ENCODE measurements at places on chromosomes 2 and 18.

DNA sequence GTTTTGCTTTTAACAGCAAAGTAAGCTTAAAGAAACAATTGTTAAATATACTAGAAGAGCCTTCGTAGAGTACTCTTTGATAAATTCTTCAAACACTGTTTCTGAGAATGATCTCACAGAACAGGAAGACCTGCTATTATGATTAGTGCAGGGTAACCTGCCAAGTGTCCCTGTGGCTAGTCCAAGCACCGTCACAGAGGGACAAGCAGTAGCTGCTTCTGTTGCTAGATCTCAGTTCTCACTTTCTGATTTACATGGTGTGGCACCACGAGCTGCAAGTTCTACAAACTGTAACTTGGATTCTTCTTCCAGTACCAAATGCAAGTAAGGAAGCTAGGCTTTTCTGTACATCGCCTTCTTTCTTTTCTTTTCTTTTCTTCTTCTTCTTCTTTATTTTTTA, 121.5 kb downstream of the PIEZO2 start:
- DNase-seq: no peak

DNA sequence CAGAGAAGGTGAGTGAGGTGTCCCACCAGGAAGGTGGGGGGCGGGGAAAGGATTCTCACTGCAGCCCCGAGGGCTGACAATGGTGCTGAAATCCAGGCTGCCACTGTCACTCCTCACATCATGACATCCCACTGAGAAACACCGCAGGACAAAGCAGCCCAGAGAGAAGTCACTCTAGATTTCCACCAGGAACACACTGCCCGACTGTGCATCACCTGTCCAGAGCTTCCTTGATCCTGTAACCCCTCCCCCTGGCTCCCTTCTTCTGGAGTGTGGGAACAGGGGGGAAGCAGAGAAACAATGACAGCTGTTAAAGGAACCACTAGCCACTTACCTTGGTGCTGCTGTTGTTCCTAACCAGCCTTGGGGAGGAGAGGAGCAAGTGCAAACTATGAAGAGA, 69.9 kb downstream of the MRO start:
- no peak for DNase-seq

- DNase-seq: no peak
These were observed 392.1 kb upstream of the HNRNPA3 start for GRCh38 chr2:176820371-176820932.

- peak; percentile 51 for DNase-seq
These were observed 193.5 kb upstream of the TCF4 start for GRCh38 chr18:55781481-55781957.

- no peak for DNase-seq
These were observed 1081.3 kb upstream of the TMEFF2 start for GRCh38 chr2:193276069-193276468.

DNA sequence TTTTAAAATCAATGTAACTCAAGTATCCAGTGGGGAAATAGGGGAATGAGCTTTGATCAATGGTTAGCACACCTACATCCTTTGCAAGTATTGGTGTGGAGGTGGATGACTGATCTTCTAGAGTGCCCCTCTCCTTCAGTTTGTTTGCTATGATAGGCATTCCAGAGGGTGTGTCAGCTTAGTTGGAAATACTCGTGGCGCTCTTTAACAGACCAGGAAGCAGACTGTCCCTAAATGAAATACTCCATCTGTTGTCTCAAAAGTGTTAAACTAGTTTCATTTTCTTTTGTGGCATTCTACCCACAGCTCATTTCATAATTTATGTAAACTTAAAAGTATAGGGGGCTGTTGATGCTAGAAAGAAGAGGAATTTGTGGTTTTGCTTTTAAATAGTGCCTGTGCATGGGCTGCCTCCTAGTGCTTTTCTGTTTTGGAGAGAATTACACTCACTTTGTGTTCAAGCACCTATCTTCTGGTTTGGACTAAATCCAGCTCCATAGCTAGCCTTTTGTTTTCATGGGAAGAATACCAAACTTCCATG, 66.2 kb downstream of the STAT1 start:
- DNase-seq: no peak

GRCh38 chr2:190717764-190718651, 69.1 kb downstream of the NAB1 start:
- DNase-seq: no peak

DNA sequence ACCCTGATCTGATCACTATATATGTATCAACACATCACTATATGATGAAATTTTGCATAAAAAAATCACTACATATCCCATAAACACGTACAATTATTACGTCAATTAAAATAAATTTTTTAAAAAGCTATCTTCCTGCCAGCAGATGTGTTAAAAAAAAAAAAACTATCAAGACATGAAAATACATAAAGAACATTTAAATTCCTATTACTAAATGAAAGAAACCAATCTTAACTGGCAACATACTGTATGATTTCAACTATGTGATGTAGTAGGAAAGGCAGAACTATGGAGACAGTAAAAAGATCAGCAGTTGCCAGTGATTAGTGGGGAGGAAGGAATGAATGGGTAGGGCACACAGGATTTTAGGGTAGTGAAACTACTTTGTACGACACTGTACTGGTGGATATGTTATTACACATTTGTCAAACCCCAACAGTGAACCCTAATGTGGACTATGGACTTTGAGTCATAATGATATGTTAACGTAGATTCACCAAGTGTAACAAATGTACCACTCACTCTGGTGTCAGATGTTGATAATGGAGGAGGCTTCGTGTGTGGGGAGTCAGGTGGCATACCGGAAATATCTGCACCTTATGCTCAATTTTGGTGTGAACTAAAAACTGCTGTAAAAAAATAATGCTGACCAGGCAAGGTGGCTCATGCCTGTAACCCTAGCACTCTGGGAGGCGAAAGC, 27.4 kb downstream of the USP34 start:
- DNase-seq: no peak

- DNase-seq: no peak
These were observed 66.7 kb upstream of the BCL2L11 start for GRCh38 chr2:111053825-111054515.

GRCh38 chr2:55609938-55610578, 7.4 kb downstream of the PPP4R3B start:
- no peak for DNase-seq

- DNase-seq: no peak
These were observed 509.0 kb upstream of the SLC39A10 start for GRCh38 chr2:195148004-195148403.

GRCh38 chr2:120546048-120546864, 189.4 kb upstream of the GLI2 start:
- no peak for DNase-seq

DNA sequence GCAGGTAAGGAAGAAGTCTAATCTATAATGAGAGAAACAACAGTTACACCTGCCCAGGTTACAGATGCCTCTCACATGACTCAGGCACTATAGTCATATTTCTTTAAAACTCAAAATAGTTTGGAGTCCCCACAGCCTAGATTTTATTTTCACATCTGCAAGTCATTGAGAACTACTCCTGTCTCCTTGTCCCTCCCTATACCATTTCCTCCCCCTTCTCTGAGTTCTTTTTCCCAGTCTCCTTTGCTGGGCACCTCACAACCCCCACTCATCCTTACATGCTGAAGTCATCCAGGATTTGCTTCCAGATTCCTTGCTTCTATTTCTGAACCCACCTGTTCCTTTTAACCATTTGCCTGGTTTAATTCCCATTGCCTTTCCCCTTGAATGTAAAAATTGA, 73.1 kb upstream of the KCNE4 start:
- DNase-seq: no peak

DNA sequence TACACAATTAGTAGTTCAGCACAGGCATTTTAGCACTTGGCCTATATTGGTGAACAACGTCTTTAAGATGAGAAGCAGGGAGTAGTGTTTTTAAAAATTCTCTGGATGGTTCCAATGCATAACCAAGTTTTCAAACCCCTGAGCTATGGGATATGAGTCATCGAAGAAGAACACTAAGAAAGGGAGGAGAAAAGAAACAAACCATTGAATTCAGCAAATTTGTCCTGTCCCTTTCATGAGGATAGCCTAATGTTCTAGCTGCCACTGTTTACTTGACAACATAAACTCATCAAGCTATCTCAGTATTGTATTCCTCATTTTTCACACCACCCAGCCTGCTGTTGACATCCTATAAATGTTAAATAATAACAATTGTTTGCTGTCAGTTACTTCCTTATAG, 158.0 kb downstream of the BARD1 start:
- DNase-seq: no peak

DNA sequence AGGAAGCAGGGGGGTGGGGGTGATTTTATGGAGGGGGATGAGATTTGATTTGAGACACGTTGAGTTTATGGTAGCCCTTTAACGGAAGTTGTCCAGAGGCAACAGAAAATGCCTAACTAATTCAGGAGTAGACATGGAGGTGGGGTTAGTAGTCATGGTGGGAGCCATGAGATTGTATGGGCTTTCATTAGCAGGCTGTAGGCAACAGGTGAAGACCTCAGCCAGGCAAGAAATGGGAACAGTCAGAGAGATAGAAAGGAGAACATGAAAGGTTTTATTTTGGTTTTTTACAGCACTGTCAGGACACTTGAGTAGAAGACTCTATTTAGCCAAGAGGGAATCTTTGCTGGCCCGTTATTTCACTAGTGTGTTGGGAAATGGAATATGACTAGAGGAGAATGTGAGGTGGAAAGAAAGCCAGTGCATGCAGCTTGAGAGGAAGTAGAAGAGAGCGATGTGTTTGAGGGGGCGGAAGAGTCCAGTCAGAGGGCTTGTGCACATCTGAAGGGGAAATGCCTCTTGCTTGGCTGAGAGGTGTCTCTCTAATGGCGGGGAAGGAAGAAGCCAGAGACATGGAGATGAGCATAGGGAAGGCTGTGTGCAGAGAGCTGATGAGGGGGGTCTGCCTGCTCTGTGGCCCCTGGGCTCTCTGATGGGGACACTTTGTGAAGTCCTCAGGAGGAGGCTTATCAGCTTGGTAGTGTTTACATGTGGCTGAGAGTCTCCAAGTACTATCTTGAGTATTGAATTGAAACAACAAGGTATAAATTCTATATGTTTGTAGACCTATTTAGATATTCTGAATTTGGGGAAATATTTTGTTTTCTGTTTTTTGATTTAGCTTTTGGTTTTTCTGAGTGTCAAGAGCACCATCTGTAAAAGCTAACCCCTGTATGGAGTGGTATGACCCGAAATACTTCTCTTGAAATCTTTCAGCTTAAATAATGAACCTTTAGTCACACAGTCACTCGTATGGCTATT, 66.9 kb upstream of the ITM2C start:
- DNase-seq: no peak

DNA sequence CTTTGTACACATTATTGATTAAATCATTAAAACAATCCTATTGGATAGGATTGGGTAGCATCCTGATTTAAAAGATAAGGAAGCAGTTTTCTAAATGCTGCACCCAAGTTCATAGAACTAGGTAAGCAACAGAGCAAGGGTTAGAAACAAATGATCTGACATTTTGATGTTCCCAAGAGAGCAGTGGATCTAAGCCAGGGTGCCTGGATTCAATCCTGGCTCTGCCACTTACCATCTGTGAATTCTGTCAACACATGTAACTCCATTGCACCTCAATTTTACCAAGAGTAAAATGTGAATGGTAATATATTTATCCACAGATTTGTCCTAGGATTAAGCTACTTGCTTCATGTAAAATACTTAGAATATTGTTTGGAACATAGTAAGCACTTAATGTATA, 982.6 kb upstream of the FANCL start:
- DNase-seq: no peak

- peak; percentile 54 for DNase-seq
These were observed 436.3 kb downstream of the CBLN2 start for GRCh38 chr18:72107647-72108383.

- no peak for DNase-seq
These were observed 681.8 kb downstream of the SLC4A3 start for GRCh38 chr2:220309215-220309614.

DNA sequence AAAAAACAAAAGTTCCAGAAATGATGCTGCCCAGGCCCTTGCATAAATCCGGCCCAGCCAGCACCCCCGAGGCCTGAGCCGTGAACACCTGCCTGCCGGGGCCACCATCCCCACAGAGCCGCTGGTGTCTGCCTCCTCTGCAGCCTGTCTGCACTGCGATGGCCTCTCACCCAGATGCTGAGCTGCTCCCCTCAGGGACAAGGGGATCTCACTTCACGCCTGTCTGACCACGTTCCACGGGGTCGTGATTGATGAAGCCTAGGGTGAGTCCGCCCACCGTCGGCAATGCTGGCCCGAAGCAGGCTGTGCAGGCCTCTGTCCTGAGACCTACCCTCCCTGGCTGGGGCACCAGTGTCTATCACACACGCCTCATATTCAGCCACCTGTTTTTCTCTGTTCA, 444.2 kb downstream of the EIPR1 start:
- no peak for DNase-seq

DNA sequence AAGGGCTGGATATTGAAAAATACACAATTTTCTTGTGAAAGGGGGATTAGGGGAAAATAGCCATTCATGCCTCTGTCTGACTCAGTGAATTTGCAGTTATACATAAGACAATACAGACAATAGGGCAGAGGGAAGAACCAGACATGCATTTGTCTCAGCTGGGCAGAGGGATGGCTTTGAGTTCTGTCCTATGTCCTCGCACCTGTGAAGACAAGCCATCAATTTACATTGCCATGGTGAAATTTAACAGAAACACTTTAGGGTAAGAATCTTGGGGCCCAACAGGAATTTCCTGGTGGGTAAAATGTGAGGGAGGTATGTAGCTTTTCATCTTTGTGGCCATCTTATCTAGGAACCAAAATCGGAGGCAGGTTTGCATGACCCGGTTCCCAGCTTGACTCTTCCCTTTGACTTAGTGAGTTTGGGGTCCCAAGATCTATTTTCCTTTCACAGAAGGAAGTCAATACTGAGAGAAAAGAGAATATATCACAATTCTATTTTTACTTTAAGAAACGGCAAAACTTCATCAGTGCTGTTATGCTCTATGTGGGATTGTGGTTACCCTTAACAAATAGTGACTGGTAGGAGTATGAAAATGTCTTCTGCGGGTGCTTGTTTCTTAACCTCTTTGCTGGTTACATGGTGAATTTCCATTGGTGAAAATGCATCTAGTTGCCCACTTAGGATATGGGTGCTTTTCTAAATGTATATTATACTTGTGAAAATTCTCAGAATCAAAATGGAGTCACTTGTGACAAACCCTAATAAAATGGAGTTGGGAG, 221.8 kb downstream of the SPP2 start:
- DNase-seq: no peak

Measured in iPS-NIHi11 (cell line).